ENCODE measurements at places on chromosomes 6 and 20.

- no peak for DNase-seq
Measured at GRCh38 chr20:36969478-36970186, 18.1 kb upstream of the SAMHD1 start.

DNA sequence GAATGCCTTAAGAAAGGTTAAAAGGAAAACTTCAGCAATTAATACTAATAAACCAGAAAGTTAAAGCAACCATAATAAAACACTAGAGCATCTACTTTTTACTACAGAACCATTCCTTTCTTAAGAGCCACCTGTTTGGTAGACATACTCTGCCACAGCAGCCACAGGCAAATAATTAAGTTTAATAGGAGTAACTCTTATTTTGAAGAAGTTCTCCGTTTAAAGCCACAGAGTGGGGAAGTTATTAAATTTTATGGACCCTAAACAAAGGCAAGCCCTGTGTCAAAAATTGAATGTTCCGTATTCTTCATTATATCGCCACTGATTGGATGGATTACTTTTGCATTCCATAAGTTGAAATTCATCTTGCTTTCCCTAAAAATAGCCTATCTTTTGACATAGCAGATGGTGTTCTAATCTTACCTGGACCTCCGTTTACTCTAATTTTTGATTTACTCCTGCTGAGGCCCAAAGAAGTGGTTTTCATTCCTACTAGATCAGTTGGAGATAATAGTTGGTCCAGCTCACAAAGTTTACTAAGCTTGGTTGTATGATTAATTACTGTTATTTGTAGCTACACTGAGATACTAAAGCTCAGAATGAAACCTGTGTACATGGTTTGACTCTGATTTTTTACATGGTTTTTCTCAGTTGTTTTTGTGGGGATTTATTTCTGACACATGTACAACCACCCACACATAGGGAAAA is 140.4 kb upstream of the SUPT3H start:
- DNase-seq = no peak

DNA sequence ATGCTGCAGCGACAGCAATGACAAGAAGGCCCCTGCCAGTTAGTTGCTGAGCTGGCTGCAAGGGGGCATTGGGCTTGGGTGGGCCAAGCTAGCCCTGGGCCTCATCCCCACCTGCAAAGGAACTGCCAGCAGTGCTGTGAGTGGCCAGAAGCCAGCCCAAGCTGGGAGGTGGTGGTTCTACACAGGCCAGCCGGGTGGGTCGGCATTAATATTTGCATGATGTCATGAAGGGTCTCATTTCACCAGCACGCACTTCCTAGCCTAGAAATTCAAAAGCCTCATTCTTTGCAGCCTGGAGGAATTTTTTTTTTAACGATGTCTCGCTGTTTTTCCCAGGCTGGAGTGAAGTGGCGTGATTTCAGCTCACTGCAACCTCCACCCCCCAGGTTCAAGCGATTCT is 62.0 kb downstream of the IYD start:
- DNase-seq = no peak

DNA sequence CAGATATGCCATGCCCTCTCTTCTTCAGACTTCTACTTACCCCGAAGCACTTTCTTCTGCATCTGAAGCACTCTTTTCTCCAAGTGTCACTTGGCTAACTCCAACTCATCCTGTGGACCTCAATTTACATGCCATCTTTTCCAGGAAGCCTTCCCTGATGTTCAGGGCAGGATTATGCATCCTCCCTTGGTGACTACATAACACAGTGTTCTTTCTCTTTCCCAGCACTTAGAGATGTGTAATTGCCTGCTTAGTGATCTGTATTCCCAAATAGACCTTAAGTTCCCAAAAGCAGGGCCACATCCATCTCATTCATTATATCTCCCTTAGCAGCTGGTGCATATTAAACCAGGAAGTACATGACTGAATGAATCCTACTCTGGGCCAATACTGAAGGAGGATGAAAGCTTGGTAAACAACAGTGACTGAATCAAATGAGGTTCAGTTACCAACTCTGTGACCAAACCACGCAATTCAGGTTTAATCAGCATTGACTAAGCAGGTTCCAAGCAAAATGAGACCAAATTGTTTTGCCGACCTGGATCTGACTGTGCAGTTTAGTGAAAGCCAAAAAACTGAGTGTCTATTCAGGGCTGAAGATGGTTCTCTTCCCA is 121.4 kb upstream of the TCF21 start:
- no peak for DNase-seq

- no peak for DNase-seq
Measured at GRCh38 chr6:33061987-33062386, 11.5 kb downstream of the HLA-DPA1 start.

- peak; percentile 57 for DNase-seq
Measured at GRCh38 chr6:43772681-43773049, 2.7 kb downstream of the VEGFA start.

DNA sequence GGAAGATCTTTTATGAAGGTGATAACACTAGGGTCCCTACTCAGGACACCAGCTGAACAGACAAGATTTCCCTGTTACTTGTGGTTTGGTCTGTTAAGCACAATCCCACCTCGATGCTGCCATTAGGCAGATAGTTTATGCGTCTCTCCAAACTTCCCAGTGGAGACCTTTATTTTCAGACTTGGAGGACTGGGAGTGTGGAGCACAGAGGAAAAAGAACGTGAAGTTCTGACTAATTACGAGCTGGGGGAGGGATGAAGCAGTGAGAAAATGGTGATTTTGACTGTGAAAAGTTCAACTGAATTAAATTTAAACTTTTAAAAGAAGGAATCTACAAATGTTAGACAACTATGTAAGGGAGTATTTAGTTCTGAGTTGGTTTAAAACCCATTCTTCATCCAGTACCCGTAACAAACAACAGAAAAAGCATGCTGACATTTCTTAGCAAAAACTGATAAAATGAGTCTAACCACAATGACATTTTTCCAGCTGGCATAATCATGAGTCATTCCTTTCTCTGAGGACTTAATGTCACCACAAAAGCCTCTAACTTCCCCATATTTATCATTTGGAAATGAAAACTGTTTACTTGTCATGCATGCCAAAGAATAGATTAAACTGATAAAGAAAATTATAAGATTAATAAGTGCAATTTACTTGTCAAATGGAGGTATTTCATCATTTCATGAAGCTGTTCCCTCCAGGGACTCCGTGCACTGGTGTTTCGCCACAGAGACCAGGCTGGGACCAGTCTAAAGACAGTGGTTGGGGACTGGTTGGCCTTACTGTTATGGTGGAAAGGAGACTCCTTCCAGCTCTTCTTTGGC is 113.3 kb upstream of the SSTR4 start:
- DNase-seq = no peak

GRCh38 chr6:23600118-23600517 is 525.9 kb upstream of the NRSN1 start:
- DNase-seq = no peak

- no peak for DNase-seq
Measured at GRCh38 chr6:131210469-131210868, 75.2 kb downstream of the AKAP7 start.

DNA sequence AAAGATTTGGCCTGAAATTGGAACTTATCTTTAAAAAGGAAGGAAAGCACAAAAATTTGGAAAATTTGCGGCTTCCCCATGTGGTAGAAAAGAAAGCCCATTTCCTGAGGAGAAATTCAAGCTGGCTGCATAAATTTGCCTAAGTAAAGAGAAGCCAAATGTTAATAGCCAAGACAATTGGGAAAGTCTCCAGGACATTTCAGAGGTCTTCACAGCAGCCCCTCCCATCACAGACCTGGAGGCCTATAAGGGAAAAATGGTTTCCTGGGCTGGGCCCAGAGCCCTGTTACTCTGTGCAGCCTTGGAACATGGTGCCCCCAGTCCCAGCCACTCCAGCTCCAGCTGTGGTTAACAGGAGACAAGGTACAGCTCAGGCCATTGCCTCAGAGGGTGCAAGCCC is 736.5 kb downstream of the HACE1 start:
- DNase-seq = no peak

GRCh38 chr20:36274181-36274841 is 31.8 kb upstream of the DLGAP4 start:
- DNase-seq = peak; percentile 11

GRCh38 chr20:10093087-10093591 is 58.4 kb downstream of the ANKEF1 start:
- DNase-seq = no peak

DNA sequence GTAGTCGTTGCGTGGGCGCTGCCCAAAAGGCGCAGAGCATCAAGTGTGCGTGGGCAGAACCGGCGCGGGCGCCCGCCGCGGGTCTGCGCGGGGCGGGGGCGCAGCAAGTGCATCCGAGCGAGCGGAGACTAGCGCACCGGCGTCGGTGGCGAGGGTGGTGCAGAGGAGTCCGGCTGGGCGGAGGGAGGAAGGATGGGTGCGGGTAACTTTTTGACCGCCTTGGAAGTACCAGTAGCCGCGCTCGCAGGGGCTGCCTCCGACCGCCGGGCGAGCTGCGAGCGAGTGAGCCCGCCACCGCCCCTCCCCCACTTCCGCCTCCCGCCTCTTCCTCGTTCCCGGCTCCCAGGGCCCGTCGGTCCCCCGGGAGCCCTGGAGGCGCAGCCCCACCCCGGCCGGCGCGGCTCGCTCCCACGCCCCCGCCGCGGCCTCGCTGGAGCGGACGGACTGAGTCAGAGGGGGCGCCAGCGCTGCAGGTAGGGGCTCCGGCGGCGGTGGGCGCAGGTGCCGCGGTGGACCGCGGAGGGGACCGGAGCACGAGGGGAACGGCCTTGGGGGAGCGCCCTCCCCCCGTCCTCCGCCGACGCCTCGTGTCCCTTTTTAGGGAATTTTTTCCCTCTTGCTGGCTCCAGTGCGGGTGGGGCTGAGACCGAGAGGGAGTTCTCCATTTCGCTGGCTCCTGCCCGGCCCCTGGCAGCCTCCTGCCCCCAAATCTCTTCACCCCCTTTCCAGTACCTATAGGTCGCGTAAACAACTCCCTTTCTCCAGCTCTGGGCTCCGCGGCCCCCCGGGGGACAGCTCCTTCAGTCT is 1.6 kb upstream of the DBNDD2 start:
- peak; percentile 46 for DNase-seq

GRCh38 chr6:153634416-153634815 is 404.6 kb upstream of the OPRM1 start:
- DNase-seq = no peak

DNA sequence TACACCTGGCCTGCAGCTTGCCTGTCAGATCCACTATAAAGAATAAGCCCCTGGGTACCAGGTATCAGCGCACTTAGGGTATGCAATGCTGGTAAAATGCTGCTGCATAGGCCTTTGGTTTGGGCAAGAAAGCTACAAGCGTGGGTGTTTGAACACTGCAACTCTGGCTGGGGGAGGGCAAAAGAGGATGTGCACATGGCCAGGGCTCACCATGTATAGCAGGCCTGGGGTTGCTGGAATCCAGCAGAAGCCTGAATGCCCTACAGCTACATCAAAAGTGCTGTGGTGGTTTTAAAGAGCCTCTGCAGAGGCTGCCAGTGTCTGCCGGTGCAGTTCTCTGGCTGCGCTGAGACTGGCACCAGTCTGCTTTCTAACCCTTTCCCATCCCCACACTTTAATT is 51.7 kb downstream of the UQCC1 start:
- no peak for DNase-seq

GRCh38 chr20:49567421-49568277 is at the start of gene PTGIS:
TSS of gene PTGIS (minus strand) at chr20:49568137. CDS start at chr20:49568116, 21 bp downstream.
- DNase-seq = no peak

- DNase-seq = no peak
Measured at GRCh38 chr6:88494401-88495140, 328.4 kb upstream of the CNR1 start.

DNA sequence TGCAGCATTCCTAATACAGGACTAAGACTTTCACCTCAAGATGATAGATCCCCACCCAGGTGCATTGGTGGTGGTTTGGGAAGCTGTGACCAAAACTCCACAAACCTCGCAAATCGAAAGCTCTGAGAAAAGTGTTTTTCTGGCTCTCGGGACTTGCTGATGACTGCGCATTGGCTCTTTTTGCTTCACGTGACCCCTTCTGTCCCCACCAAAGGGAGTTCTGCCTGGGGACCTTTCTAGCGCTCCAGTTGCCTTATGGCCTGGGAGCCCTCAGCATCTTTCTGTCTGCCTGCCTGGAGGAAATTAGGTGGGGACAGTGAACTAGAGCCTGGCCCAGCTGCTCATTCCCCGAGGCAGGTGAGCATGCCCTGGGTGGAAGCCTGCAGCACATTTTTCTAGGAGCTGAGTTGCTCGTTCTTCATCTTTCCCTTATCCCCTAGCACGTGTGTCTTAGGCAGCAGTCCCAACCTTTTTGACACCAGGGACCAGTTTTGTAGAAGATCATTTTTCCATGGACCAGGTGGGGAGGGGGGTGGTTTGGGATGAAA is 90.2 kb downstream of the TXNDC5 start:
- no peak for DNase-seq

DNA sequence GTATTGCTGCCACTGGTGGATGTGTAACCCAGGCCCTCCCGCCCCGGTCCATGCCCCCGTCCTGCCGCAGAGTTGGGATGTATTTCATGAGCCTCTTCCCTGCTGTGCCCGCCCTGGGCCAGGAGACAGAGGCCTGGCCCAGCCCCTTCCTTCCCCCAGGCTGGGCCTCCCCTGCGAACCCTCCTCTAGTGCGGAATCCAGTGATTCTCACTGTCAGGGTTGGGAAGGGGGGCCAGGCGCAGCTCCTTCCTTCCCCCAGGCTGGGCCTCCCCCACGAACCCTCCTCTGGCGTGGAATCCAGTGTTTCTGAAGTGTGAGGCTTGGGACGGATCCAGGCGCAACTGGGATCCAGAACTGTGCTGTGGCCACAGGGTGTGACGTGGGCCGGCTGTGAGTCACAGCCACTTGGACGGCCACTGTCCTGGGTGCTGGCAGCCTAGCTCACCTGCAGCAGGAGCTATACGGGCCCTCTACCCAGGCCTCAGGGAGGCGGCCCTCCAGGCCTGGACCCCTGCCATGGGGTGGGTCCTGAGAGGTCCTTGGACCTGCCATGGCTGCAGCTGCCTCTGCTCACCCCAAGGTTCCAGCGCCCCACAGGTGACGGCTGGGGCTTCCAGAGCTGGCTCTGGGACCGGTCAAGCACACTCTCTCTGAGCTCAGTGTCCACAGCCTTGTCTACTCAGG is 28.3 kb downstream of the COL20A1 start:
- no peak for DNase-seq

DNA sequence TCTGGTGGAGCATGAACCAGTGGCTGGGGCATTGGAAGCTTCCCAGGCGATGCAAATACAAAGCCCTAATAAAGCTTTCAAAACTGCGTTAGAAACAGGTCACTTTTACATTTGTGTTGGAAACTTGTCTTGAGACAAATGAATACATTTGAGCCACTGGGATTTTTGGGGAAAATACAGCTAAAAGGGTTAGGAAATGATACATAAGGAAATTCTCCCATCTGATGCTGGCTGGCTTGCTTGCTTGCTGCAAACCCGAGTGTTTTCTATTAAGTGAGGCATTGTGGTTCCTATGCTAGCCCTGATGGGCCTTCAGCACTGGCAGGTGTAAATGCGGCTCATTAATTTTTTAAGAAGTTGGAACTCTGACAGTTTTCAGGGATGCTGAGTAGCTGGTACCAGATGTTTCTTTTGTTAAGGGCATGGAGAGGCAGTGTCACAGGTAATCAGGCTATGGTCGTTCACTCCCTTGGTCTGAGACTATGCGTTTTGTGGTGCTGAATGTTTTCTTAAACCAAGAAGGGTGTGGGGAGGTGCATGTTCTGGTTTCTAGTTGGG is 35.2 kb downstream of the RREB1 start:
- DNase-seq = peak; percentile 82
